Chondrocyte (in vitro differentiated cells): ENCODE measurements at places on chromosomes 1 and 21. TPM values are rescaled to one million over a fixed set of nuclear protein-coding genes. Genes with fewer than 3 reads are reported as not detected.

GRCh38 chr1:115258302-115258866, 79.7 kb downstream of the NGF start:
- no peak overlapping the region for H3K4me3 ChIP-seq
- peaks cover 6% of the 10 kb centered on the region for H3K36me3 ChIP-seq
- H3K4me1 ChIP-seq: peaks cover 11% of the 10 kb centered on the region
- H3K27me3 ChIP-seq: no peaks in the 10 kb centered on the region
- H3K27ac ChIP-seq: peak overlapping the region; percentile 10

- DNase-seq: no peak
- peaks cover 32% of the 10 kb centered on the region for H3K27me3 ChIP-seq
- no peak overlapping the region for H3K27ac ChIP-seq
- H3K4me3 ChIP-seq: no peak overlapping the region
- H3K36me3 ChIP-seq: peaks cover 4% of the 10 kb centered on the region
- no peaks in the 10 kb centered on the region for H3K4me1 ChIP-seq
Observed at GRCh38 chr1:6044481-6045109, 1.1 kb upstream of the KCNAB2 start.

Gene SSX2IP
- 6.1 to 9.5 TPM (median 6.2 TPM) in 3 replicates for total RNA-seq

DNA sequence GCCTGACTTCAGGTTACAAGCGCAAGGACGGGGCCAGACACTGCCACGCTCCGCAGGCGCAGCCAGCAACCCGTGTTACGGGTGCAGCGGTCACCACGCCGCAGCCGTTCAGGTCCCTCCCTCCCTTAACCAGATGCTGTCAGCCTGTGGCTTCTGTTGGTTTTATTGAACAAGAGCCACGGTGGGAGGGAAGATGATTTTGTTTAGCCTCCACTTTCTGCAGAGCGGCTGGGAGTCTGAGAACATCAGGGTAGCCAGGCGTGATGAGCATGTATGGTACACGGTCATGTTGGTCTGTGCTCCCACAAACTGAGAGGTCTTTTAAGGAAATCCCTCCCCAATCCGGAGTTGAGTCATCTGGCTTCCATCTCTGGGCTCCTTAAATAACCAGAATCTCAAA, 18.5 kb upstream of the ADARB1 start:
- DNase-seq: no peak
- no peak overlapping the region for H3K27ac ChIP-seq
- peaks cover 38% of the 10 kb centered on the region for H3K4me1 ChIP-seq

DNA sequence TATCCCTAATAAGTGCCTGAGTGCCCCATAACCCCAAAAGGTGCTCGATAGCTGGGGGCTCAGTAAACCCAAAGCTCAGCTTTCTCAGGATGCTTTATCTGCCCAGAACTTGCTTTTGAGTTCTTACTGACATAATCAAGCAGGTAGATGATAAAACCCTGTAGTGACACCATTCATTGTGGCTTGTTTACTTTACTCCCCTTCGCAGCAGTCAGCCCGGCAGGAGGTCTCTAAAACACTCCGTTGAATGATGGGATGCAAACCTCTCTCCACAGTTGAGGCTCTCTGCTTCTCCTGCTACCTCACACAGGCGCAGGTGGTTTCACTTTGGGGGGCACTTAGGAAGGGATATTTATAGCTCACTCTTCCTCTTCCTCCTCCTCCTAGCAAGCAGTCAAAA, 349.4 kb downstream of the HLX start:
- no peak overlapping the region for H3K4me3 ChIP-seq
- no peak for DNase-seq
- no peaks in the 10 kb centered on the region for H3K36me3 ChIP-seq
- no peaks in the 10 kb centered on the region for H3K4me1 ChIP-seq
- no peak overlapping the region for H3K27ac ChIP-seq

- no peak overlapping the region for H3K4me3 ChIP-seq
- no peak for DNase-seq
- no peaks in the 10 kb centered on the region for H3K4me1 ChIP-seq
- H3K27me3 ChIP-seq: peaks cover 2% of the 10 kb centered on the region
- H3K27ac ChIP-seq: no peak overlapping the region
Observed at GRCh38 chr21:41429305-41429704, 3.3 kb downstream of the MX1 start.

- H3K36me3 ChIP-seq: peaks cover 7% of the 10 kb centered on the region
- H3K27ac ChIP-seq: no peak overlapping the region
- H3K27me3 ChIP-seq: no peaks in the 10 kb centered on the region
- peak; percentile 73 for DNase-seq
- no peaks in the 10 kb centered on the region for H3K4me1 ChIP-seq
Observed at GRCh38 chr1:53319296-53320101, 8.4 kb downstream of the LRP8 start.

Gene UBXN10
- total RNA-seq: not detected in 3 replicates

Gene C1orf185
- total RNA-seq: not detected in 3 replicates

- no peaks in the 10 kb centered on the region for H3K36me3 ChIP-seq
- no peak for DNase-seq
- no peak overlapping the region for H3K4me3 ChIP-seq
- H3K27ac ChIP-seq: no peak overlapping the region
- H3K27me3 ChIP-seq: no peaks in the 10 kb centered on the region
Observed at GRCh38 chr1:224499204-224499603, 64.6 kb upstream of the WDR26 start.

DNA sequence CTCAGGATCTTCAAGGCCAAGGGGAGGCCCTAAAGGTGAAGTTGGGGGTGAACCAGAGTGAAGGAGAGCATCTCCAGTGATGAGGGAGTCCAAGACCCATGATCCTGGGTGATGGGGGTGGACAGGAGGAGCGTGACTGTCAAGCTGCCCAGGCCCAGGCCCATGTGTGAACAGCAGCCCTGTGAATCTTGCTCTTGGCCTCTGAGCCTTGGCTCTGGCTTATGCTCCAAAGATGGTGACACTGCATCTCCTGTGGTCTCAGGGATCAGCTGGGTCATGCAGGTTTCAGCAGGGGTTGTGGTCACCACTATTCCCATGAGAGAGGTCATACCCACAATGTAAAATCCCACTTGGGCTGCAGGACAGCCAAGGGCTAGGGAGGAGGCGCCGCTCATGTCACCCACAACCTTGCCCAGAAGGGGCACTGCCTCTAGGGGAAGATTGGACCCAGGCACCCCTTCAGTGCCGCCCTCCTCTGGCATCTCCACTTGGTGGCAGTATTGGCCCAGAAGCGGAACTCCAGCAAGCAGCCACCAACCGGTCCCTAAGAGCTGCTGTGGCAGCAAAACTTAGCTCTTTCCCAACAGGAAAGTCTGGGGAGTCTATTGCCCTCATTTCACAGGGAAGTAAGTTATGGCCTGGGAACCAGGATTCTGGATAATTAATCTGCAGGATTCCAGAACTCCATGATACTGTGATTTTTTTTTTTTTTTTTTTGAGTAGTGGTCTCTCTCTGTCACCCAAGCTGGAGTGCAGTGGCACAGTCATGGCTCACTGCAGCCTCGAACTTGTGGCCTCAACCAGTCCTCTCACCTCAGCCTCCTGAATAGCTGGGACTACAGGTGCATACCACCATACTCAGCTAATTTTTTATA, 7.5 kb upstream of the WNT3A start:
- peak; percentile 72 for DNase-seq
- no peak overlapping the region for H3K27ac ChIP-seq

Gene WNT2B
- 2.8 to 6.0 TPM (median 6.0 TPM) in 3 replicates for total RNA-seq

GRCh38 chr1:64006276-64007051, 197.0 kb upstream of the UBE2U start:
- no peak for DNase-seq
- no peak overlapping the region for H3K4me3 ChIP-seq
- H3K27ac ChIP-seq: peak overlapping the region; percentile 82
- peaks cover 80% of the 10 kb centered on the region for H3K4me1 ChIP-seq
- no peaks in the 10 kb centered on the region for H3K27me3 ChIP-seq
- H3K36me3 ChIP-seq: peaks cover 8% of the 10 kb centered on the region

Gene AGBL4
- total RNA-seq: not detected in 3 replicates

Gene DIO1
- not detected in 3 replicates for total RNA-seq
